Uterine smooth muscle cell (primary cell): ENCODE measurements at places on chromosomes 3 and 15. TPM values are rescaled to one million over a fixed set of nuclear protein-coding genes. Genes with fewer than 3 reads are reported as not detected.

Gene RBPMS2
- under 0.01 TPM in 2 replicates for total RNA-seq

Gene GPR171
- total RNA-seq: not detected in 2 replicates

Gene LIPC
- 0.11 and 0.37 TPM in 2 replicates for total RNA-seq

Gene SLC27A2
- total RNA-seq: 0.22 and 0.50 TPM in 2 replicates

Gene SERINC4
- total RNA-seq: 0.11 TPM in 1 of 2 replicates, not detected in the other

Gene SAMD7
- not detected in 2 replicates for total RNA-seq

Gene UPK1B
- total RNA-seq: not detected in 2 replicates

Gene ERICH6
- 0.22 TPM in 1 of 2 replicates, not detected in the other for total RNA-seq

Gene ISLR2
- total RNA-seq: under 0.01 and 0.25 TPM in 2 replicates

Gene ZNF197
- total RNA-seq: 18.3 and 18.9 TPM in 2 replicates

Gene ZNF774
- 1.1 and 2.5 TPM in 2 replicates for total RNA-seq

Gene UROC1
- total RNA-seq: not detected in 2 replicates

Gene CPEB1
- 34.7 and 35.2 TPM in 2 replicates for total RNA-seq

Gene PARP14
- 54.1 and 63.9 TPM in 2 replicates for total RNA-seq

Gene B3GNT5
- total RNA-seq: 9.8 and 10.0 TPM in 2 replicates

Gene SCN11A
- total RNA-seq: under 0.01 and 0.11 TPM in 2 replicates
